Left forelimb (tissue), 1 donor: ENCODE measurements at places on chromosomes 3 and 15.

- no peak for DNase-seq
Measured at GRCh38 chr3:126432361-126433104, 37.8 kb downstream of the CFAP100 start.

DNA sequence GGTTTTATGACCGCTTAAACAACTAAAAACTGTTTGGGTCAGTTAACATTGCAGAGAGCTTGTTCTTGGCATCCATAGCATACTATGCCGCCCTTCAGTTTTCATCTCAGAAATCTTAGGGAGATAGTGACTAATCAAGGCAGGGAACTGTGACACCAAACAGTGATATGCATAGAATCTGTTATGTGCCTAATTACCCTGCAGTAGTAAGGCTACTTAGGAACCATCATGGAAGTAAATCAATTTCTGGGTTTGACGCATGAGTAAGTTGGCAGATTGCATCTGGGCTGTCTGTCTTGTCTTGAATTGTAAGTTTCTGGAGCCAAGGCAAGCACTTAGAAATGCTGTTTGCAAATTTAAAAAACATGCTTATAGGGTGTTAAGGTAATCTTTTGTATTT is 22.5 kb downstream of the KCTD6 start:
- no peak for DNase-seq

DNA sequence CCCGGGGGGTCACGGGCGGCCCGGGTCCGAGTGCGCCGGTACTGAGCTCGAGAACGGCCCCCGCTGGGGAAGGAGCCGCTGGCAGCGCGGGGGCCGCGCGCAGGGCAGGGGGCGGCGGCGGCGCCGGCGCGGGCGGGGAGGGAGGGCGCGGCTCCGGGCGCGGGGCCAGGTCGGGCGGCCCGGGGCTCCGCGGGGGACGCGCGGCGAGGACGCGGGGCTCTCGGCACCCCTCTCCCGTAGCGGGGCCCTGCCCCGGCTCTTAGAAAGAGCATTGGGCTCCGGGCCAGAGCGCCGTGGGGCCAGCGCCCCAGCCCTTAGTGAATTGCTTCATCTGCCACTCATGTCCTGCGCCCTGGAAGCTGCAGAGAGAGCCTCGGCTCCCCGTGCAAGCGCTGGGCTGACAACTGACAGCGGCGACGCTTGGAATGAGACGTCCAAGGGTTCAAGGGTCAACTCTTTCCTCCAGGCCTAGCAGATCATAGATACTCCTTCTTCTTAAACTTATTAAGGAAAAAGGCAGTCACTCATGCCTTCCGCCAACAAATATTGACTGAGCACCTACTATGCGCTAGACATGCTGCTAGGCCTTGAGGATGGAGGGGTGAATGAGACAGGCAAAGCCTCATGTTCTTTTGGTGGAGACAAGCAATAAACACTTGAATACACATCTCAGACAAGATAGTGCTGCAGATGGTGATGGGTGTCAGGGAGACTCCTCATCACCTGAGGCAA is 140.8 kb downstream of the SMAD6 start:
- peak; percentile 77 for DNase-seq

DNA sequence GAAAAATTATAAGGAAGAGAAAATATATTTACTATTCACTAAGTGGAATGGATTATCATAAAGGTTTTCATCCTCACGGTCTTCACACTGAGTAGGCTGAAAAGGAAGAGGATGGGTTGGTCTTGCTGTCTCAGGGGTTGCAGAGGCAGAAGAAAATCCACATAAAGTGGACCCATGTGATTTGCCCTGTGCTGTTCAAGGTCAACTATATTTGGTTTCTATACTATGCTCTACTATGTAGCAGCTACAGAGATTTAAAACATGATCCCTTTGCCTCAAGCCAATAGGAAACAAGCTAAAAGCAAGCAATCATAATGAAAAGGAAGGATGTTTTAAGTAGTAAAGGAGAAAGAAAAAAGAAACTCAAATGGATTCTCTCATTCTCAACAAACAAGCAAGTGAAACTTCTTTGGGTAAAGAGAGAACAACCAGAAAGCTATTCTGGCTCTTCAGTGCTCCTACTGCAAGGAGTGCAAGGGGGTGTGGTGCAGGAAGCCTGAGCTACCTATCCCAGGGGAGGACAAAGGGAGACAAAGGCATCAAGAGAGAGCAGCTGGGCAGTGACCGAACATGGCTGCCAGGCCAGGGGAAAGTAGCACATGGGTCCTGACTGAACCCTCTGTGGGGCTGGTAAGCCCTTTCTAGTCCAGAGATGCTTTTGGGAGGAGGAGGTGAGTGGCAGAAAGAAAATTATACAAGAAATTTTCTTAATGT is 35.9 kb downstream of the SFMBT1 start:
- no peak for DNase-seq

DNA sequence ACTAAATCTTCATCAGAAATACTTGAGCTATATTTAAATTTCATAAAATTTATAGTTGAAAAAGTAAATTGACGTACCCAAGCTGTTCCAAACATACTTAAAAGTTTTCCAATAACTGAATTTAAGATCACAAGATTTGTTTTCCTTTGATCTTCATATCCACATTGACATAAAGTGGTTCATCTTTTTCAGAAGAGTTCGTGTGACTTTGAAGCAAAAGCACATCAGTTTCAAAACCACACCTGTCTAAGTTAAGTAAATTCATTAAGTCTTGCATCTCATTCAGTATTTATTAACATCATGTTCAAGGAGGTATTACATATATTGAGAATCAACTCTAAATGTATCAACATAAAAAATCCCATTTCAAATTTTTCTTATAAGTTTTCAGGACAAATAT is 79.5 kb downstream of the BFSP2 start:
- DNase-seq: no peak

DNA sequence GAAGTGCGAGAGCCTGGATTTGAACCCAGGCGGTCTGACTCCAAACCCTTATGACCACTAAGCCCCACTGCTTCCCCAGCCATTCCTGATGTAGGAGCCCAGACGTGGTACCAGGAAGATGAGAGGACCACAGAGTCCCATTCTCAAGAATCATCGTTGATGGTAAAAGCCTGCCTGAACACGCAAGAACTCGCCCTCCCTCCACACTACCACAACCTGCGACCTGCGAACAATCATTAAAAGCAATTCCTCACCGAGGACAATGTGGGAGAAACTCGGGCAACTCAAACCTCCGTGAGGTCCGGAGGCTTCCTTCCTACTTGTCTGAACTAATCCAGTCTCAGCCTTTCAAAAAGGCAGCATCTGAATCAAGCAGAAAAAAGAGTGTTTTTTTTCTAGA is 10.3 kb downstream of the MAGI1 start:
- DNase-seq: no peak

- DNase-seq: no peak
Measured at GRCh38 chr15:85576392-85576791, 196.0 kb downstream of the AKAP13 start.

DNA sequence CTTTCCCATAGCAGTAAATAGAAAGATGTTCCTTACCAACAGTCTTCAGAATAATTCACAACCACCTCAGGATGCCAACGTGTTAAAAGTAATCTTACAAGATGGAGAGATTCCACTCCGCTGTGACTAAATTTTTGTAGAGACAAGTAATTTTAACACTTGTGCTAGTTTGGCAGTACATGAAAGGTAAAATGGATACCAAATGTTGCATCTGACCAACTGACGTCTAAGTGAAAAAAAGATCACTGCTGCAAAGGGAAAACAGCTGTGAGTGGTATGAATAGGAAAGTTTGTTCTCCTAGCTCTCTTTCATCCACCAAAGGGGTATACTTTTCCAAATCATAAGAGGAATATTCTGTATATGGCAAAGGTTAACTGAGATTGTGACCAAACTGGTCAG is 2.6 kb downstream of the SPG21 start:
- no peak for DNase-seq

DNA sequence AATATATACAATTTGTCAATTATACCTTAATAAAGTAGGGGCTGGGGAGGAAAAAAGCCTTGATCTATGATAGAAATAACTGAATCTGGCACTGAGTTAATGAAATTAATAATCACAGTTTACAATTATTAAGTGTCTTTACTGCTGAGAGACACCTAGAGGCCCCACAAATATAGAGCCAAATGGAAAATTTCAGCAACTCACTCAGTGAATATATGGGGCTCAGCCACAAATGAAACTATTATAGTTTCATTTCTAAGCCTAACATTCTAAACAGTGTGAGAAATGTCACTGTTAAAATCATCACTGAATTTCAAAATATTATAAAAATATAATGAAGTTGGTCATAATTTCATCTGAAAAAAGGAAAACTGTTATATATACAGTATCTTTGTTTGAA is 40.3 kb downstream of the GNB4 start:
- no peak for DNase-seq

- DNase-seq: no peak
Measured at GRCh38 chr3:40047406-40047805, 238.0 kb downstream of the MYRIP start.

DNA sequence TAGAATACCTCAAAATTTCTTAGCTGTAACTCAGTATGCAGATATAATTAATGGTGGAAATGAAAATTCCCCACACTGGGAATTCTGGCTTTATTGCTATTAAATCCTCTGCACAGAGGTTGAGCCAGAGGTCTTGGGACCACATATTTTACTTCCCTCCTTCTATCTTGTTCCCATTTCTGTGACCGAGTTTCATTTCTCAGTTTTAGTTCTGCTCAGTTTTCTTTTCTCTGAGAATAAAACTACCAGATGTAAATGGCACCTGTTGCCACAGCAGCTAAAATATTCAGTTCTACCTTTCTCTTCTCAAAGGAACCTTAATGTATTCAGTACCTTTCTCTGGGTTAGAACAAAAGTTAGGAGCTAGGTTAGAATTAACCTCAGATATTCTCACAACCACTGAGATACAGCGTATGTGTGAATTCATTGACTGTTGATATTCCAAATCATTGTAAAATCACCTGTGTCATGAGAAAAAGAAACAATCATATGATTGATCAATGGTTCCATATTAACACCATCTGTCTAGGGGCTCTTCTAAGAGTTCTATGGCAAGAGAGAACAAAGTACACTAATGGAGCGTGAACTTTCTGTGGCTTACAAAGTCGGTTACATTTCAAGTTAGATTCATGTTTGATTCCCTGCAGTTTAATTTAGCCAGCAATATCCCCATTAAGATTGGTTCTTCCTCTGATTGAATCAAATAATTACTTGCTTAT is 374.1 kb downstream of the EFHB start:
- no peak for DNase-seq

DNA sequence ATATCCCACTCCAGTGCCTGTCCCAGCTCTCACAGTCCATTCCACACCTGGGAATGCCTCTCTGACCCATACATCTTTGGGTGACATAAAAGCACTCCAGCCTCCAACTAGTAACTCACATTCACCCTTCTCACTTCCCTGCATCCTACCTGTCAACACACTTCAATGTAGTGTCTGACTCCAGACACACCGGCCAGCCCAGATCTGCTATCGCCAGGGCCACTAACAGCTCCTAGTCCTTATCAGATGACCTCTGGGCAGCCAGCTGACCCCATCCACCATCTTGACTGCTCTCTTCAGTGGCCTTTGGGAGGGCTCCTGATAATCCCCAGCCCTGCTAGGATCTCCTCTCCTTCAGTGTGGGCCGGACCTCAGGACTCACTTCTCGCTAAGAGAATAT is 2.9 kb upstream of the MCM2 start:
- no peak for DNase-seq

- DNase-seq: no peak
Measured at GRCh38 chr15:62758126-62758951, 284.2 kb upstream of the TPM1 start.

GRCh38 chr15:34161329-34161963 is 48.5 kb downstream of the KATNBL1 start:
- no peak for DNase-seq

DNA sequence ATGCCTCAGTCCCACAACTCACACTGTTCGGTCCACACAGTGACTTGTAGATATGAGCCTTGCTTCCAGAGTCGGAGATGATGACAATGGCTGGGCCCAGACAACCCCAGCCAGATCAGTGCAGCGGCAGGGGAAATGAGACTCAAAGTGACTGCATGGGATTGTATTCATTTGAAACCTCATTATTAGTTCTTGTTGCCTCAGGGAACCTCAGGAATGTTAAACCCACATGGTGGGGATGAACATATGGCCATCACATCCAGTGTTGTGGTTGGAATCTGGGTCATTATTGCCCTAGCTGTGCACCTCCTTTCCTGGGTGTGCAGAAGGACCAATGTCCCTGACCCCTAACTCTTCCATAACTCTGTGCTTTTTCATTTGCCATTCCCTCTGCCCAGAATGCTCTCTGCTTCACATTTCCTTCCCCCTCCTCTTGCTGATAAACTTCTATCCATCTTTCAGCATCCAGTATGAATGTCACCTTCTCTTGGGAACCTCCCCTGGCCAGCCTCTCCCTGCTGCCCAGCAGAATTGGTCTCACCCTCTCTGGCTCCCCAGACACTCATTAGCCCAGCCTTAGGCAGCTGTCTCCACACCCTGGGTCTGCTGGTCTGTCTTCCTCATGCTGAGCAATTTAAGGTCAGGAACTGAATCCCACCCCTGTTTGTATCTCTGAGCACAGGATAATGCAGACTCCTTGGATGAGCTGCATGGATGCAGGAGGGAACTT is 67.0 kb upstream of the TNFAIP8L3 start:
- DNase-seq: no peak

GRCh38 chr15:39885099-39885777 is 34.8 kb downstream of the GPR176 start:
- no peak for DNase-seq

DNA sequence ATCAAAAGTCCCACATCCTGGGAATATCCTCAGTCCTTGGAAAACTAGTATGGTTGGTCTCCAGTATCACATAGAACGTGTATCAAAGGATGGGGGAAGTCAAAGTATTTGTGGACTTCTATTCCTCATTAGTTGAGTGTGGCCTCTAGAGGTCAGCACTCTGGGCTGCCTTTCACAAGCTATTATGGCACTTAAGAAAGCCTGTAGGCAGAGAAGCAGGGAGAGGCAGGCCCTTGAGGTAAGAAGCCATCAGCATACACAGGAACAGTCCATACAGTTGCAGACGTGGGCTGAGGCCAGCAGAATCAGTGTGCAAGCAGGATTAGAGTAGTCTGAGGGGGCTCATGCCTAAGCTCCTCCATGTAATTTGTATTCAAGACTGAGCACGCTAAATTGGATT is 341.7 kb downstream of the CLSTN2 start:
- no peak for DNase-seq
